CD4-positive, alpha-beta memory T cell (primary cell): ENCODE measurements at places on chromosomes 16 and 17.

DNA sequence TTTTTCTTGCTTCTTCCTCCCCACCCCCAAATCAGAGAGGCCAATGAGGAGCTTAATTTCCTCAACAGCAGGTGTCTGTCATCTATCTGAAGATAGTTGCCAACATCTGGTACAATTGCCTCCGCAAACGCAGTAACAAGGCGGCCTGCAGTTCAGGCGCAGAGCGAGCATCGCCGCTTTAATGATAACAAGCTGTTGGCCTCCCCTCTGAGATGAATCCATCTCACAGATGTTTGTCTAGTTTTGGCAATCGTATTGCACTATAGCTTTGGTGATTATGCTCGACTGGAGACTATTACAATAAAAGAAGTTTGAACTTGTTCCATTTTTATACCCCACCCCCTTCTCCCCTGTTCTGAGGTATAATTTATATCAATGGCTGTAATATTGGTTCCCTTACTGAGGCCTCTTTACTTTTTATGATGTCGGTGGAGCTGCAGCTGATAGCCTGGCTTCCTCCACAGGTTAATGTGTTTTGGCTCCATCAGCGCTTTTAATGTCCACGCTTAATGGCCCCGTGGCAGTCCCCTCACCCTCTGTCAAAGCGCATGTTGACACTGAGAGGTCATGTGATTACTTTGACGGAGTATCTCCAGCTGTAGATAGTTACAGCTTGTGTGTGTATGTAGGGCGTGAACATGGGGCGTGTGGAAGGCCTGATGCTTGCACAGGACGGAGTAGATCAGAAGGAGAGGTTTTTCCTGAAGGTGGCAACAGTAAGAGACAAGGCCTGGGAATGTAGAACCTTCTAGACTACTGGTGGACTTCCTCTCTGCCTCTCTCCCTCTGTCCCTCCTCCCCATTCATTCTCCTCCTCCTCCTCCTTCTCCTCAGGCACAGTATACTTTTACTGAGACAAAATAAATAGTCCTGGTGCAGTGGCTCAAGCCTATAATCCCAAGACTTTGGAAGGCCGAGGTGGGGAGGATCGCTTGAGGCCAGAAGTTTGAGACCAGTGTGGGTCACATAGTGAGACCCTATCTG is 164.7 kb downstream of the MSI2 start:
- no peak for DNase-seq

GRCh38 chr16:278863-279366 is 1.5 kb upstream of the ARHGDIG start:
- DNase-seq = peak; percentile 57

GRCh38 chr17:13420418-13420826 is 181.3 kb downstream of the HS3ST3A1 start:
- DNase-seq = no peak

DNA sequence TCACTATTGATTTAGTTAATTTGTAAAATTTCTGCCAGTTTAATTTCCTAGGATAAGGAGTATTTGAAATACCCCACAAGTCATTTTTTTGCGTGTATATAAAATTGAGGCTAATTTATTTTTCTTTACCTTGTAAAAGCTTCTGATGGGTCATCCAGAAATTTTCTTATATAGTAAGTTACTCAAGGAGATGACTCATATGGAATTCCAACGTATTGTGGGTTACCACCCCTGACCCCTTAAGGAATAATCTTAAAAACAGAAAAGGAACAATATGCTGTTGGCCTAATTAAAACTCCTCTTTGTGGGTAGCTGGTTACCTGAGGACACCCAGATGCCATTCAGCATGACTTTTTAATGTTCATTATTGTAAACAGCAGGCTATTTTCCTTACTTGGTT is 13.6 kb downstream of the HEATR6 start:
- DNase-seq = no peak

- DNase-seq = no peak
Observed at GRCh38 chr17:36069136-36069535, 5.1 kb downstream of the CCL18 start.

DNA sequence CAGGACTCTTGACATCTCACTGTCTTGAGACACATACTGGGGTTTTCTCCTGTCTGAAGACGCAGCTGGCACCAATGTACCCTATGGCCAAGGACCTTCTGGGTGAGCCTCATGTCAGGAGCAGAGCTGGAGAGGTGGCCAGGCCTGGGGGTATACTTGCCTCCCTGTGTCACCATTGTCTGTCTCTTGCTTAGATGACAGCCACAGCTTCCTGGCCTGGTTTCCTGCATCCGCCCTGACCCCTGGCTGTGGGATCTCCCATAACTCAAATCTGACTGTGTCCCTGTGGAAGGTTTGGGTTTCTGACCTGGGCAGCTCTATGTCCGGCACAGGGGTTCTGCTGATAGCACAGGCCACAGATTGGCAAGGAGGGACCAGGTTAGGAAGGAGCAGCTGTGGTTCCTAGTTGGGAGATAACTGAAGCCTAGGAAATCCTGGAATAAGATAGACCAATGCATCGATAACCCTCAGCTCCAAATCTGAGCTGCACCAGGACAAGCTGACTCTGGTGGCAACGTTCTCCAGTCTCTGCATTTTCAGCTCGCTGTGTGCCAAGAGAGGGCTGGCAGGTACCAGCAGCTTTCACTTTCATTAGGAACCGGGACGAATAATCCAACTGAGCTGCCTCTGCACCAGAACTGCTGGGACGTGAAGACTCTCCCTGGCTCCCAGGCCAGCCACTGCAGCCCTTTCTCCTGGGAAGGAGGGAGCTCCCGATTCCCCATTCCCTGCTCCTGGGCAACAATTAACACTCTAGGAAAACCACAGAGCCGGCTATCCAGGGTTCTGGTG is 5.0 kb downstream of the DEXI start:
- DNase-seq = no peak

DNA sequence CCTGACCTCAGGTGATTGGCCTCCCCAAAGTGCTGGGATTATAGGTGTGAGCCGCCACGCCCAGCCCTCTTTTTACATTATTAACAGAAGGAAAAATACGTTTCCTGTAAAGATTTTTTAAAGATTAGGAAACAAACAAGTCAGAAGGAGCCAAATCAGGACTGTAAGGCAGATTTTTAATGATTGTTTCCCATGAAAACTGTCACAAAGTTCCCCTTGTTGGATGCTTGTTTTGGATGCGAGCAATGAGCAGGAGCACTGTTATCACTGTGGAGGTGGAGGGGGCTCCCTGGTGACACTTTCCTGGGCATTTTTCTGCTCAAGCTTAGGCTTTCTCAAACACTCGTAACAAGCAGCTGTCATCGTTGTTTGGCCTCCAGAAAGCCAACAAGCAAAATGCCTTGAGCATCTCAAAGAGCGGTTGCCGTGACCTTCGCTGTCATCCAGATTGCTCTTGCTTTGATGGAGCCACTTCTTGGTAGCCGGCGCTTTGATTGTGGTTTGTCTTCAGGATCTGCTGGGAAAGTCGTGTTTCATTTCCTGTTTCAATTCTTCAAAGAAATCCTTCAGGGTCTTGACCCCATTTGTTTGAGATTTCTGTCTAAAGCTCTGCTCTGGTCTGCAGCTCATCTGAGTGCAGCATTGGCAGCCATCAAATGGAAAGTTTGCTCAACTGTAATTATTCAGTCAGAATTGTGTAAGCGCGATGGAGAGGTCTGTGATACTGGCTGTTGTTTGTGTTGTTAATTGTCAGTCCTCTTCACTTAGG is 128.7 kb downstream of the RPTOR start:
- no peak for DNase-seq

- DNase-seq = no peak
Observed at GRCh38 chr16:86428729-86429517, 81.4 kb upstream of the FOXF1 start.

GRCh38 chr17:73690676-73691075 is 46.4 kb upstream of the SDK2 start:
- DNase-seq = no peak

DNA sequence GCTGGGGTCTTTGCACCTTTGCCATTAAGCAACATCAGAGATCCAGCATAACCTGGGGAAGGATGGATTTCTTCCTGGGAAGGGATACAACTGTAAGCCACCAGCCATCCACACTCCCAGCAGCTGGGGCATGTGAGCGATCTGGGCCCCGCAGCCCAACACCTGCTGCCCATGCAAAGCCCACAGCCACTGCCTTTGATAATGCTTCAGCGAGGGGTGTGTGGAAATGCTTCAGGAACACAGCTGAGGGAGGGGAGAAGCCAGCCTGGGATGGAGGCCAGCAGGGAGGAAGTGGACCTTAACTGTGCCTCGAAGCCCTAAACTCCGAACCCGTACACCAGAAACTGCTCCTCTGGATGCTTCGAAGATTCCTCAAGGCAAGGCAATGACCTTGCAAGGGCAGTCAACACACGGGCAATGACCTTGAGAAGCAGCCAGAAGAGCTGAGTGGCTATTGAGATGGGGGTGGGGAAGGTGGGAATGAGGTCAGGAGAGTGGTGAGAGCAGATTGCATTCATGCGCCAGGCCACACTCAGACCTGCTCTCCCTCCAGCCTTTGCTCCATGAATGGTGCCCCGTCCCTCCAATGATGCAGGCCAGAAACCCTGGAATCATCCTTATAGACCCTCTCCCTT is 49.1 kb downstream of the KATNIP start:
- DNase-seq = no peak
